A549 treated with CpdA at 1 μM for 4 hours (cell line): ENCODE measurements at places on chromosomes 1 and 21. TPM values are rescaled to one million over a fixed set of nuclear protein-coding genes. Genes with fewer than 3 reads are reported as not detected.

Gene NCAM2
- not detected in 5 replicates for total RNA-seq

Gene C1orf94
- 0.02 TPM in 1 of 5 replicates, not detected in the others for total RNA-seq

Gene MX1
- total RNA-seq: 1.3 to 2.5 TPM (median 2.1 TPM) in 5 replicates

Gene CRP
- total RNA-seq: not detected in 5 replicates

Gene CFAP141
- not detected in 5 replicates for total RNA-seq

Gene ALX3
- total RNA-seq: not detected in 5 replicates

Gene FAAH
- 0.81 to 2.6 TPM (median 0.83 TPM) in 5 replicates for total RNA-seq
